NCI-H2029 (cell line): ENCODE measurements at places on chromosomes 7 and 10.
A peak's percentile ranks its signal among the peaks of the same experiment; 100 is the strongest.

DNA sequence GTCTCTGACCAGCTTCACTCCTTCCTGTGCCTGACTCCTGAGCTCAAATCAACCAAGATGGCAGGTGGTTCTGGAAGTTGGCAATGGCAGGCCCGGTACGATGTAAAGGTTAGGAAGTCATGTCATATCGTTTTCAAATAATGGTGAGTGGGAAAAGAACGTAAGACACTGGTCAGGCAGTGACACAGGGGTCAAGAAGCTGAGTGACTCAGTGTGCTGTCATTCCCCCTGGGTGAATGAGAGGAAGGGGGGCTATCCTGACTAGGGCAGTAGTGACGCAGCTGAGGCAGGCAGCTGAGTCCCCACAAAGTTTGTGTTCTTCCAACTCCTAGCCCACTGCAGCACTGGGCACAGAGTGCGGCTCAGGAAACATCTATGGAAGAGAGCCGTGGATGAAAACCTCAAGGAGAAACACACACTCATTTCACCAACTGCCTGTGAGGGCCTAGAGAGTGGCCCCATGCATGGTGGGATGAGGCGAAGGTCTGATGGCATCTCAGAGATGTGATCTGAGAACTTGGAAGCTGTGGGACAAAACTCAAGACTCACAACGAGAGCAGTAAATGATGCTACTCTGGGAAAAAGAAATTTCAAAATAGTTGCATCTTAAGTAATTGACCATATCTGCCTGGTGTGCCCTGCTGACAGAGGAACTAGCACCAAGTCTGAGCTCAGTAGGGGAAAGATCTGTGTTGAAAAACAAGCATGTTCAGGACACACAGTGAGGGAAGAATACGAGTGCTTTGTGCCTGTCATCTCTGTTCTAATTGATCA is 23.2 kb downstream of the CREB3L2 start:
- DNase-seq = no peak

GRCh38 chr10:44647877-44648542 is 263.1 kb upstream of the CXCL12 start:
- DNase-seq = peak; percentile 74

DNA sequence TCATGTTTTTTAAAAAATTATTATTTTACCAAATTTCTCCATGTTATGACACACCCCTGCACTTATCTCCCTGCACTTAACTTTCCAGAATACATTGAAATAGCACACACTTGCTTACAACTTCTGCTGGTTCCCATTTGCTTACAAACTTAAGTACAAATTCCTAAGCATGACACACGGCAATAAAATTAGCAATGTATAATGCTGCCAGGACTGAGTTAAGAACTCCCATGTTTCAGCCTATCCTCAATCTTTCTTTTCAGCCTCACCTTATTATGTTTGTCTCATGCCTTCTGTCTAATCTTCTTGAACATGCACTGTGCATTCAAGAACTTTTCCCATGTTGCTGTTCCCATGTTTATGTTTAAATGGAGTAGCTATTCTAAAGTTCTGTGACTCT is 40.8 kb downstream of the PRPS1L1 start:
- DNase-seq = no peak

GRCh38 chr10:110506448-110506847 is 8.7 kb downstream of the DUSP5 start:
- no peak for DNase-seq

GRCh38 chr10:108250936-108251620 is 1086.6 kb upstream of the SORCS1 start:
- no peak for DNase-seq
